ENCODE measurements at places on chromosomes 1 and 21.

DNA sequence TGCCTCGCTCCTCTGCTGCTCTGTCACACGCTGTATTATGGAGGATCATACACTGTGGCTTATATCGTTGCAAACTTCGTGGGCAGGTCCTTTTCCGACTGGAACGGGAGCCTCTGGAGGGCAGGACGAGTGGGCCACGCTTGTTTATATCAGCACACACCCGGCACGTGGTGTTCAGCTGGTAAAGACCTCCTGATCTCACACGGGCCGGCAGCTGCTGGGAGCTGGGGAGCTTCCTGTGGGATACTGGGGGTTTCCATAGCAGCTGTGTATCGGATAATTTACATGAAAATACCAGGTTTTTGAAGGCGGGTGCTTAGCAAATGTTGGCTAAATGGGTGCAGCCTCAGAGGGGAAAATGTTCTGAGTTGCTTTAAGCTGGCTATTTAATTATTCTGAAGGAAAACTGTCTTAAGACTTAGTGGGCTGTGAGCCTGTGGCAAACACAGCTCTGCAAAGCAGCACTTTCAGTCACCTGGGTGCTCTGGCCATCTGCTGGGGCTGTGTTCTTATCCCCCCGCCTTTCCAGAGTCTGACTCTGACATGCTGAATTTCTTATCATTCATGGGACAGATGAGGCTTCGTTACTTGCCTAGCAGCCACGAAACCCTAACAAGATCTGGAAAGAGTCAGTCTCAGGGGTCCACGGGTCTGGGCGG is 103.6 kb upstream of the GCLM start:
- DNase-seq = no peak

DNA sequence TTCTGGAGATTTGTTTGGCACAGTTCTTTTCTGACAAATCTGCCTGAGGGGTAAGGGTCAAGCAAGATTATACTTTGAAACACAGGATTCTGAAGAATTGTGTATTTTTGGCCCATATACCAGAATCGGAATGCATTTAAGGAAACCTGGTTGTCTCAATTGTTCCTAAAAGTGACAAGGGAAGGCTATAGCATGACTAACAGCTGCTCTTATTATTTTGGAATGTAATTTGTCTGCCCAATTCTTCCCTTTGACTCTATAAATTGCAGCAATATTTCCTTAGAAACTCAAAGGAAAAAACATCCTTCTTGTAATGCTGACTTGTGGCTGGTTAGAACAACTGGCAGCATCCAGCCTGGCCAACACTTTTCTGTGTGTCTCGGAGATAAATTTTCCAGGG is 15.8 kb upstream of the VCAM1 start:
- DNase-seq = no peak

- DNase-seq = no peak
These were observed 78.6 kb downstream of the IVNS1ABP start for GRCh38 chr1:185238447-185238846.

DNA sequence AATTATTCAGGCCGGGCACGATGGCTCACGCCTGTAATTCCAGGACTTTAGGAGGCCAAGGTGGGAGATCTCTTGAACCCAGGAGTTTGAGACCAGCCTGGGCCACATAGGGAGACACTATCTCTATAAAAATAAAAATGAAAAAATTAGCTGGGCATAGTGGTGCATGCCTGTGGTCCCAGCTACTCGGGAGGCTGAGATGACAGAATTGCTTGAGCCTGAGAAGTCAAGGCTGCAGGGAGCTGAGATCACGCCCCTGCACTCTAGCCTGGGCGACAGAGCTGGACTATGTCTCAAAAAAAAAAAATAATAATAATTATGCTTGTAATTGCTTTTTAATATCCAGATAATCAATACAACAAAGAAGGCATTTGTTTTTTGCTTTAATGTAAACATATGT is 91.3 kb downstream of the RIPK4 start:
- no peak for DNase-seq

DNA sequence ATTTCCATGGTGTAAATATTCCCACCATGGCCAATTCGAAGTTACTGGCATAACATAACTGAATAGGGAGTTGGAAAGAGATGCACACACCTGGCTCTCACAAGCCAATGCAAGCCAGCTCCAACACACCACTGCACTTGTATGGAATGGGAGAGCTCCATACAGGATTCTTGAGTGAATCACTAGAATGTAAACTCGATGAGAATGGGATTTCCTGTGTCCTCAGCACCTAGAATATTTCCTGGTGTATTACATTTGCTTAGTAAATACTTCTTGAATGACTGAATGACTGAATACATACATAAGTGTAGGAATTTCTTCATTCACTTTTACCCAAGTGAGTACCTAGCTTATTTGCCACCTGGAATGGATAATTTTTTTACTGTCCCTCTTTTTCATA is 16.2 kb upstream of the PPIE start:
- no peak for DNase-seq
